ENCODE measurements at places on chromosomes 11 and 22.
A peak's percentile ranks its signal among the peaks of the same experiment; 100 is the strongest.

GRCh38 chr11:118251858-118252652 is at the start of gene MPZL3:
TSS of gene MPZL3 (minus strand) at chr11:118252365. CDS start at chr11:118252294, 71 bp downstream.
- DNase-seq = peak; percentile 89

DNA sequence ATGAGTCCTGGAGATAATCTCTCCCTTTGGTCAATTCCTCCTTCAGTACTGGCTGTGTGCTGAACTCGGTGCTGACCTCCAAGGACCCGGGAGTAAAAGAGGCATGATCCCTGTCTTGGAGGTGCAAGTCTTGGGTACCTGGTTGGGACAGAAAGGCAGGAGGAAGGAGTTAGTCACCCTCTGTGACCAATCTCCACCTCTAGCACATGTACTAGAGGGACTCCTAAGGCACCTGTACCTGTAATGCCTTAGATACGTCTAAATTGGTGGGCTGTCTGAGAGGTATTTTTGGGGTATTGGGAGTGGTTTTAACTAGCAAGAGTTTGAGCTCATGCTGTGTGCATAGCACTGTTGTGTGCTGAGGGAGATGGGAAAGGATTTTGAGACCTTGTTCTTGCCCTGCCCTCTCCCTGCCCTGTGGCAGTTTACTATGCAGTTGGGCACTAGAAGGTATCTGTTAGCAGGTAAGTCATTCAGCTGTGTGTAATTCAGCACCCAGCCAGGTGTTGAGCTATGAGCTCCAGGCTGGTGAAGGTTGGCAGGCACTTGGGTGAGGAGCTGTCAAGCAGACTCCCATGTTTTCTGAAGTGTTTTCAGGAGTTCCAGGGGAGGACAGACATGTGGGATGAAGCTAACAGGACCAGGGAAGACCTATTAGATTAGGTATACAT is 2.5 kb downstream of the PANX1 start:
- no peak for DNase-seq

DNA sequence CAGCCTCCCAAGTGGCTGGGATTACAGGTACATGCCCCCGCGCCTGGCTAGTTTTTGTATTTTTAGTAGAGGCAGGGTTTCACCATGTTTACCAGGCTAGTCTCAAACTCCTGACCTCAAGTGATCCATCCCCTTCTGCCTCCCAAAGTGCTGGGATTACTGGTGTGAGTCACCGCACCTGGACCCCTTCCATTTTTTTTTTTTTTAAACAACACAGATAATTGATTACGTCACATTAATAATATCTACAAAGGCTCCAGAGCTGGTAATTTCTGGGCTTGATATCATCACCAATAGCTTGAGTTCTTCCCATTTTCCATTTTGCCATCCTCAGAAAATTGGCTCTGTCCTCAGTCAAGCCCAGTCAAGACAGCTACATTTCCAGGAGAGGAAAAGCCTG is 7.2 kb downstream of the TTLL1 start:
- no peak for DNase-seq

GRCh38 chr11:125483592-125483991 is 12.5 kb downstream of the FEZ1 start:
- no peak for DNase-seq

DNA sequence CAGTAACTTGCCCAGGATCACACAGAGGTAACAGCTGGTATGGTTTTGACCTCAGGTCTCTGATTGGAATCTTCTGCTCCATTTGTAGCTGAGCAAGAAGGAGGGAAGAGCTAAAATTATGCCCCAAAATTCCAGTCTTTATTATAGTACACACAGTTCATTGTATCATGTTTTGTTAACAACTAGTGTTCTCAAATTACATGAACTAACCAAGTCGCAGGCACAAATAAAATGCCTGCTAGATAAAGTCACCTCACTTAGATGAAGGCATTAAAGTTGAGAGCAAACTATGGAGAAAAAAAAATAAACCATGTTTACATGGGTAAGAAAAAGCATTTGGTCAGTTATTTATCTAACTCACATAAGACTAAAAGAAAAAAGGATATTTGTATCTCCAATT is 58.8 kb downstream of the PDGFD start:
- DNase-seq = no peak

DNA sequence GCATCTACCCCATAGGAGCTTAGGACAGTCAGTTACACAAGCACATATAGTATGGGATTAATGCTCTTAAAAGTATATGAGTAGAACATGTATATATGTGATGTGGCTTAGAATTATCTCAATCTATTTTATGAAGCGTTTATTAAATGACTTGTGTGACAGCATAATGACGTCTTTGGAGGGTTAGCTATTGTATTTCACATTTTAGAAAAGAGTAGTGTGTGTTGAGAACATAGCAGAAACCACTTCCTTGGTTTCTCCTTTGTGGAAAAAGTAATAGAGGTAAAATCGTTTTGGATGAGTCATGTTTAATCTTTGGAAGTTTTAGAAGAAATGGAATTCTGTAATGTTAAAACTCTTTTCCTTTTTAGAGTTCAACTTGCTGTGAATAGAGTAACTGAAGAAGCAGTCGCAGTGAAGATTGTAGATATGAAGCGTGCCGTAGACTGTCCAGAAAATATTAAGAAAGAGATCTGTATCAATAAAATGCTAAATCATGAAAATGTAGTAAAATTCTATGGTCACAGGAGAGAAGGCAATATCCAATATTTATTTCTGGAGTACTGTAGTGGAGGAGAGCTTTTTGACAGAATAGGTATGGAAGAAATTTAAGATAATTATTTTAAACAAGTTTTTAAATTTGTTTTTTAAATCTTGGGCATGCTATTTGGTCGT is 2.4 kb downstream of the CHEK1 start:
- no peak for DNase-seq

DNA sequence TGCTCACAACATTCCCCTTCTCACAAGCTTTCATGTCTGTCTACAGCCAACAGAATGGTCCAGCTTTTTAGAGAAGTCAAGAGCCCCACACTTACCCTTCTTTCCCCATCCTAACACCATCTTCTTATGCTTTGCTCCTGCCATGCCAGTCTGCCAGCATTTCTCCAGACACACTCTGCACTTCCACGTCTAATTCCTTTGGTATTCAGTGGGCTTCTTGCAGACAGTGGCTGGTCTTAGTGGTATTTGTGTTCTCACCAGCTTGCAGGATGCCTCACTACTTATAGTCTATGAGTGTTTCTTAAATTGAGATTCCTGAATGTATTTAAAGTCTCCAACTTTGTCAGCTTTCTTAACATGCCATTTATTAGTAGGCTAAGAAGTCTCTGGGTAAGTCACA is 154.4 kb downstream of the BBOX1 start:
- no peak for DNase-seq

DNA sequence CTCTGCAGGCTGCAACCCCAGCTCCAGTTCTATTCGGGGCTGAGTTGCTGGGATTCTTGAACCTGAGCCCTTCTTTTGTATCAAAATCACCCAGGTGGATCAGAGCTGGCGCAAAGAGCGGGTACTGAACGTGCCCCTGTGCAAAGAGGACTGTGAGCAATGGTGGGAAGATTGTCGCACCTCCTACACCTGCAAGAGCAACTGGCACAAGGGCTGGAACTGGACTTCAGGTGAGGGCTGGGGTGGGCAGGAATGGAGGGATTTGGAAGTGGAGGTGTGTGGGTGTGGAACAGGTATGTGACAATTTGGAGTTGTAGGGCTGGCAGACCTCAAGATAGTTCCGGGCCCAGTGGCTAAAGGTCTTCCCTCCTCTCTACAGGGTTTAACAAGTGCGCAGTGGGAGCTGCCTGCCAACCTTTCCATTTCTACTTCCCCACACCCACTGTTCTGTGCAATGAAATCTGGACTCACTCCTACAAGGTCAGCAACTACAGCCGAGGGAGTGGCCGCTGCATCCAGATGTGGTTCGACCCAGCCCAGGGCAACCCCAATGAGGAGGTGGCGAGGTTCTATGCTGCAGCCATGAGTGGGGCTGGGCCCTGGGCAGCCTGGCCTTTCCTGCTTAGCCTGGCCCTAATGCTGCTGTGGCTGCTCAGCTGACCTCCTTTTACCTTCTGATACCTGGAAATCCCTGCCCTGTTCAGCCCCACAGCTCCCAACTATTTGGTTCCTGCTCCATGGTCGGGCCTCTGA is 3.8 kb downstream of the FOLR1 start:
- DNase-seq = no peak

GRCh38 chr11:32450372-32450771 is 15.0 kb upstream of the WT1 start:
- DNase-seq = no peak

- DNase-seq = no peak
Measured at GRCh38 chr11:60951606-60951903, 421 bp downstream of the SLC15A3 start.

GRCh38 chr11:67006029-67006884 is 16.7 kb upstream of the SYT12 start:
- peak; percentile 39 for DNase-seq

GRCh38 chr22:46480396-46480795 is 57.0 kb downstream of the CELSR1 start:
- DNase-seq = no peak

DNA sequence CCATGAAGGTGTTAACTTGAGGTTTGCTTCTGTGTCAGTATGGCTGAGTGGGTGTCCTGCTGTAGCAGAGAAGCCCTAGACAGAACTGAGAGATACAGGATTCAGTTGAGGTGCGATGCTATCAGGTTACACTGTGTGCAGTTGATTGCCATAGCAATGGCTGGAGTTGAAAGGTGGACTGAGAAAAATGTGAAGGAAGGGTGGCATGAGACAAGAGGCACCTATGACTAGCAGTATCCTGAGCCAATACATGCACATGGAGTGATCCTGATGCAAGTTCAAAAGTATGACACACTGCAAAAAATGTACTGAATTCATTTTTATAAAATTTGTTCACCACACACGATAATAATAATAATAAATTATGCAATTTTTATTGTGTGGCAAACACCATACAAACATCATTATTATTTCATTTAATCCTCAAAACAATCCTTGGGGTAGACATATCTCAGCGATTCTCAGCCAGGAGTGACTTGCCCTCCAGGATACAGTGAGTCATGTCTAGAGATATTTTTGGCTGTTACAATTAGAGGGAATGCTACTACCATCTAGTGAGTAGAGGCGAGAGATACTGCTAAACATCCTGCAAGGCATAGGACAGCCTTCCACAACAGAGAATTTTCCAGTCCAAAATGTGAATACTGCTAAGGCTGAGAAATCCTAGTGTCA is 3.9 kb upstream of the PIWIL4 start:
- no peak for DNase-seq

DNA sequence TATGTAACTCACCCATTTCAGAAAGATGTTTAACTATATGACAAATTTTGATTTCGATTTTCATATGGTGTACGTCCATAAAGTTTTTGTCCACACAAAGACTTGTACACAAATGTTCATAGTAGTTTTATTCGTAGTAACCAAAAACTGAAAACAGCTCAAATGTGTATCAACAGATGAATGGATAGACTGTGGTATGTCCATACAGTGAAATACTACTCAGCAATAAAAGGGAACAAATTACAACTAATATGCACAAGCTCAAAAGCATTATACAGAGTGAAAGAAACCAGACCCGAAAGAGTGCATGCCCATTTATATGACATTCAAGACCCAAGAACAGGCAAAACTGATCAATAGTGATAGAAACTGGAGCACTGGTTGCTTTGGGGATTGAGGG is 64.0 kb downstream of the MN1 start:
- no peak for DNase-seq

- no peak for DNase-seq
Measured at GRCh38 chr11:78893996-78894395, 319.3 kb upstream of the NARS2 start.

- no peak for DNase-seq
Measured at GRCh38 chr22:38815842-38816241, 21.9 kb upstream of the DNAL4 start.

- no peak for DNase-seq
Measured at GRCh38 chr11:77658213-77659013, 20.8 kb upstream of the CLNS1A start.

DNA sequence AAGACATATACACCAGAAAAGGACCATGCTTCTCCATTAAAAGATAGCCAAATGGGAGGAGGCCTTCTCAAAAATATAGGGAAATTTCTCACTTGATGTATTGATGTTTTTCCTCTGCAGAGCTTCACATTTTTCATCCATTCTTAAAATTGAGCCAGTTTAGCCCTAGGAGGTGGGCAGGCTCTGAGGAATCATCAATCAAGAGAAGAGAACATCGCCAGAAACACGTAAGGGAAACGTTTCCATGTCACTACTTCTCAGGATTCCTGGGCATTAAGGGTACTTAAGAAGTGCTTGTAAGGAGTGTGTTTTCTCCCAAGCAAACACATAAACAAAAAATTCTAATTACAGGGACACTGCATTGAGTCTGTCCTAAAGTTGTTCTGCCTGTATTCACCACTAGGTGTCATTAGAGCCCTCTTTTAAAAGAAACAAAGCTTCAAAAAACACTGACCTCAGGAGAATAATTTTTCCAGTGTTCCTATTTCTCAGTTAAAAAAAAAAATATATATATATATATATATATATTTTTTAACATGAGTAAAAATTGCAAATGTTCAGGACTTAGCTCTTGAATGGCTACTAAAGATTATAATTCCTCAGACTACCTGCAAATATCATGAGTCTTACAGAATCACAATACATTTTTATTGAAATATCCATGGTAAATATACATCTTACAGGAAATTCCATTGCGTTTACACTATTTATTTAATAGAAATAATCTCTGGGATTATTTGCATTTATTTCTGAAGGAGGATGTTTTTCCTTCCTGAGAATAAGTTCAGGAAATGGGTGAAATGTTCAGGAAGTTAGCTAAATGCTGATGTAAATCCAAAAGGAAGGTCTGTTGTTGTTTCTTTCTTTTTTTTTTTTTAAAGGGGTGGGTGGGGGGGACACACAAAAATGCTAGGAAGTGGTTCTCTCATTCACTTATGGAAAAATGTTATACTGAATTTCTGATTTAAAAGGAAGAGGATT is 16.0 kb downstream of the FZD4 start:
- DNase-seq = no peak

DNA sequence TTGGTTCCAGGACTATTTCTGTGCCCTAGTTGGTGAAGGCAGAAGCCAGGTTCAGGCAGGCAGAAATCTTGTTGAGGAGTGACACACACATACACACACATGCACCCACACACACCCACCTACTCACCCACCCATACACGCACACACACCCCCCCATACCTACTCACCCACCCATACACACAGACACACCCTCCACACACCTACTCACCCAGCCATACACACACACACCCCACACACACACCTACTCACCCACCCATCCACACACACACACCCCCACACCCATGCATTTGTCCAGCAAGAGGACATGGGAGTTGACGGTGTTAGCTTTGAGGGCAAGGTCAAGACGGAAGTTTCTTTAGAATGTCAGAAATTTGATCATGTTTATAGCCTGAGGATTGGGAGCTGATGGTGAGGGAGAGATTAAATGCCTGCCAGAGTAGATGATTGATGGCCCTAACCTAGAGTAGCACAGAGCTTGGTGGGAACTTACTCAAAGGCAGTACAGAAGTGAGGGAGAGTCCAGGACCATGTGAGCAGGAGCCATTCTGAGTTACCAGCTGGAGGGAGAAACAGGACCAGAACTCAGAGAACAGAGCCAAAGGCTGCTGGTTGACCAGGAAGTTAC is 68.9 kb downstream of the CYB5R2 start:
- no peak for DNase-seq

DNA sequence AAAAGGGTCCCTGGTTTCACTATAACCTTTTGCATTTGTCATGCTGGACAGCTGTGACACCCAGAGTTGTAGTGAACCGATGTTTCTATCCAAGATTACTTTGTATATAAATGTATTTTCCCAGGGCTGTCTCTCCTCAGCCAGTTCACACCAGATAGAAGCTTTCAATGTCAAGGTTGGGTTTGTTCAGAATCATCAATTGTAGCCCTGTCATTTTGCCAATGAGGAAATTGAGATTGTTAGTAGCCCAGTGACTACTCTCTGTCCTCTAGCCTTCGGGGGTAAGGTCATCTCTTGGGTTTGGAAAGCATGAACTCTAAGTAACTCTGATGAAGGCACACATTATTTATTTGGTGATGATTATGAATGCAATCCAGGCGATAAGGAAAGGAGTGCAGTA is 165.6 kb downstream of the DBX1 start:
- DNase-seq = no peak

Data from NCI-H524 (cell line).